AG10803 (cell line): ENCODE measurements at places on chromosomes 3 and 15.
A peak's percentile ranks its signal among the peaks of the same experiment; 100 is the strongest.

GRCh38 chr3:108008931-108009639, 81.7 kb downstream of the CD47 start:
- DNase-seq: peak; percentile 84

- DNase-seq: peak; percentile 21
These were observed 48.8 kb downstream of the EPHA6 start for GRCh38 chr3:96863129-96863740.

DNA sequence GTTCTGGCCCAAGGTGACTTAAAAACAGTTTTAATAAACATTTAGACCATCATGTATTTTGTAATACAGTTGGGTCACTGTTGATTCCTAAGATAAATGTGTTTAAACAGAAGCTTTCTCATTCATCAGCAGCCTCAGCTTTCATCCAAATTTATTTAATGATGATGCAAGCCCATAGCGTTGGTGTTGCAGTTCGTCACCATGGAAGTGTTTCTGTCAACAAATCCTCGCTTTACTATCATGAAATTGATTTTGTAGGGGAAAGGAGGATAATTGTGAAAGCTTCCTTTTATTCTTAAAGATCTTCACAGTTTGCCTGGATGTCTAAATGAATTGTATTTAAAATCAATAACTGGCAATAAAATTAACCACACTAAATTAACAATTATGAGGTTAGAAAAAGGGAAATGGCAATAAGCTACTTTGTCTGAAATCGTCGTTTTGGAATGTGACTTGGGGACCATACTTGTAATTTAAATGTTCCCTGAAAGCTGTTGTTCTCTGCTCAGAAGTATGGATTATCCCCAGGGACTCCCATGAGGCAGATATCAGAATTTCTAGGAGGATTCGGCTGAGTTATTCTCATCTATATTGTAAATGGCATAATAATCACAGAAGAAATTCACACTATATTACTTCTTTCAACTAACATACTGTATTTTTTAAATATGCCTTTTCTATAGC, 29.0 kb downstream of the CMSS1 start:
- peak; percentile 90 for DNase-seq

- no peak for DNase-seq
These were observed 48.5 kb downstream of the RLBP1 start for GRCh38 chr15:89172921-89173320.

DNA sequence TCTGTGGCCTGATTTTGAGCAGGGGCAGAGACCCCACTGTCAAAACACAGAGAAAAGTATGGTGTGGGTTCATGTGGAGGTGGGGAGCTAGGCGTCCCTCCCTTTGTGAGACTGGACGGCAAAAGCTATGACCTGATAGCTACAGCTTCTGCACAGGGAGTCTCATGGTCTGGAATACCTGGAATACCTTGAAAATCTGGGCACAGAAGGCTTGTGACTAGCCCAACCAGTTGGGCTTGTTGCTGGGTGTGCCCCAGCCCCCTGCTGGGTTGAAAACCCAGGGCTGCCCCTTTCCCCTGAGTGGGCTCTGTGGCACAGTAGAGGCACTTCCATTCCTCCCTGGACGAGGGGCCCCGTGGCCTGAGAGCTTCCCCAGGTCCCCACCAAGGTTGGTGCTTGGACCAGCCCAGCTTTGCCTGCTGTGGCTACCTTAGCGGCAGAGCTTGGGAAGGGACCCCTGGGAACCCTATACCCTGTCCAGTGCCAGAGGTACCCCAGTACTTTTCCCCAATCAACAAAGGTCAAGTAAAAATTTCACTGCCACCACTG, 37.3 kb downstream of the SLC2A2 start:
- no peak for DNase-seq

- DNase-seq: no peak
These were observed 12.5 kb downstream of the DOCK3 start for GRCh38 chr3:50687127-50687751.

- no peak for DNase-seq
These were observed 1345.0 kb downstream of the NSUN3 start for GRCh38 chr3:95407709-95408463.

- peak; percentile 73 for DNase-seq
These were observed 6.7 kb downstream of the CA12 start for GRCh38 chr15:63374686-63375520.

DNA sequence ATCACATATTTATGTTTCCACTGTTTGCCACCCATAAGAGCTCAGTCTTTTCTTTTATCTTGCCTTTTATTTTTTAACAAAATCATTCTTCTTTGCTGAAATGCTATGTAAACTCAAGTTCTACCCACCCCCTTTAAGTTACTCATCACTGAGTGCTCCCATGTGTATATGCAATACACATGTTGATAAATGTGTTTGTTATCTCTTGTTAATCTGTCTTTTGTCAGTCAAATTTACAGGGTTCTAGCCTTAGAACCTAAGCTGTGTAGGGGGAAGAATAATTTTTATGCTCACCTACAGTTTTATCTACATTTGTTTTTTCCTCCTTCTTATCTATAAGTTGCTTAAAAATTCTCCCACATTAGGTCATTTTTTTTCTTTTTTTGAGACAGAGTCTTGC, 1195.9 kb downstream of the ROBO2 start:
- no peak for DNase-seq

DNA sequence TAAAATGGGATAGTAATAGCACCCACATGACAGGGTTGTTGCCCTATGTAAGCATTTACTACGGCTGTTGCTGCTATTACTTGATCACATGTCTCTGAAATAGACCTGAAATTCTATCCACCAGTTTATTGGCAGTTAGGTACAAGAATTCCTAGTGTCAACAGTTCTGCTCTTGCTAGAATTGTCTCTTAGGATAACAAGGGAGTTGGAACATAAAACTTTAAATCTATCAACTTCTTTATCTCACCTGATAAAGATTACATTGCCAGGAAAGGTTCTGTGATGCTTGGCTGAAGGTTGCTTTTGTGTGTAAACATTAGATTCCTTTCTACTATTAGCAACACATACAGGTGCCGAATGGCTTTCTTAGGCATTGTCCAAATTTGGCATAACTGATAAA, 38.7 kb downstream of the ATP13A4 start:
- no peak for DNase-seq

DNA sequence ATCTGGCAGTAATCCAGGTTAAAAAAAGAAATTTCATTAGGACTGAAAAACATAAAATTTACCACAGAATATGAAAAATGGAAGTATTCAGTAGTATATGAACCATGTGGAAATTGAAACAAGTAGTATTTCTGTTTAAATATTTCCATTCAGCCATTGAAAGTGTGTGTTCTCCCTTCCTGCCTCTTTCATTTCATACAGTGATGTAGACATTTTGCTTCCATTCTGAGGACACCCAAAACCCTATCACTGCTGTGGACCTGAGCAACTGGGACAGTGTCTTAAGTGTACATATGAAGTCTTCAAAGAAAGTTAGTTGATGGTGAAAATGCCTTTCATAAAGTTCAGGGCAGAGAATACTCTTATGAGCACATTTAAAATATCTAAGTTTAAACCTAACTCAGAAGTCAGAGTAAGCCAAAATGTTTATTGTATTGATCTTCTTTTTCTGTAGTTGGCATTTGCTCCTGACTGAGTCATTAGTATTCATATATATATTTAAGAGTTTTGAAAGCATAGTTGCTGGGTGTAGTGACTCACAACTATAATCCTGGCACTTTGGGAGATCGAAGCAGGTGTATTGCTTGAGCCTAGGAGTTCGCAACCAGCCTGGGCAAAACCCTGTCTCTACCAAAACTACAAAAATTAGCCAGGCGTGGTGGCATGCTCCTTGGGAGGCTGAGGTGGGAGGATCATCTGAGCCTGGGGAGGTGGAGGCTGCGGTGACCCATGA, 198.8 kb downstream of the KLHL25 start:
- no peak for DNase-seq

- no peak for DNase-seq
These were observed 29.9 kb upstream of the ZKSCAN7 start for GRCh38 chr3:44525060-44525459.

DNA sequence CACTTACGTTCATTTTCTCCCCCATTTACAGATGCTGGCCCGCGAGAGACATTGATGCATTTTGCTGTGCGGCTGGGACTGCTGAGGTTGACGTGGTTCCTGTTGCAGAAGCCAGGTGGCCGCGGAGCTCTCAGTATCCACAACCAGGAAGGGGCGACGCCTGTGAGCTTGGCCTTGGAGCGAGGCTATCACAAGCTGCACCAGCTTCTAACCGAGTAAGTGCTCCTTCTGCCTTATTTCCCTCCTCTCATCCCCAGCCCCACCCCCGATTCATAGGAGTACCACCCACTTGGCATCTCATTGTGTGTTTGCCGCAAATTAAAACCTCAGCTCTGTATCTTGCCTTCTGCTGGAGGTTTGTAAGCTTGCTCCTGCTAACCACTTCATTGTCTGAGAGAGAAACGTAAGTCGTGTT, 163.3 kb downstream of the AKAP13 start:
- no peak for DNase-seq

DNA sequence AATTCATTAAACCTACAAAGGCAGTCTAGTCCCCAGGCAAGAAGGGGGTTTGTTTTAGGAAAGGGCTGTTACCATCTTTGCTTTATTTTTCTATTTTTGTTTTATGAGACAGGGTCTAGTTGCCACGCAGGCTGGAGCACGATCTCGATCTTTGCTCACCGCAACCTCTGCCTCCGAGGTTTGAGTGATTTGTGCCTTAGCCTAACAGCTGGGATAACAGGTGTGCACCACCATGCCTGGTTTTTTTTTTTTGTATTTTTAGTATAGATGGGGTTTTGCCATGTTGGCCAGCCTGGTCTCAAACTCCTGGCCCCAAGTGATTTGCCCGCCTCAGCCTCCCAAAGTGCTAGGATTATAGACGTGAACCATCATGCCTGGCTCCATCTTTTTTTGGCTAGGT, 4.9 kb downstream of the HIGD1A start:
- DNase-seq: no peak

- DNase-seq: no peak
These were observed 7.3 kb upstream of the MINDY4B start for GRCh38 chr3:150912501-150912900.

DNA sequence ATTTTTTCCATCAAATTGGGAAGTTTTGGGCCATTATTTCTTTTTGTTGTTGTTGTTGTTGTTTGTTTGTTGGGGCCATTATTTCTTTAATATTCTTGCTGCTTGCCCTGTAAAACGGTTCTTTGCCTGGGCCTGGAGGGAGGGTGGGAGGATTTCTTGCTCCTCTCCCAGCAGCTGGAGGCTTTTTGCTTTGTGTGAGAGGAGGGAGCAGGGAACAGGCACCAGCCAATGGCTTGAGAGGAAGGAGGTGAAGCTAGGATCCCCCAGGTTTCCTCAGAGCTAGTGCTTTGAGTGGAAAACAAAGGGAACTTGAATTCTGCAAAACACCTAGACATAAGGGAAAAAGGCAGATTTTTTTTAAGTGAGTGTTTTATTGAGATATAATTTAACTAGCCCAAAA, 61.2 kb upstream of the DNAJC19 start:
- no peak for DNase-seq

- peak; percentile 64 for DNase-seq
These were observed 117.4 kb downstream of the ATG7 start for GRCh38 chr3:11389386-11390268.

- peak; percentile 50 for DNase-seq
These were observed 482.8 kb upstream of the NAALADL2 start for GRCh38 chr3:174376346-174376745.

- DNase-seq: no peak
These were observed 274.9 kb upstream of the RARB start for GRCh38 chr3:25153136-25153535.

GRCh38 chr3:18425641-18426257, 610 bp upstream of the SATB1 start:
- no peak for DNase-seq

GRCh38 chr15:25372298-25372697, 66.5 kb downstream of the UBE3A start:
- no peak for DNase-seq

DNA sequence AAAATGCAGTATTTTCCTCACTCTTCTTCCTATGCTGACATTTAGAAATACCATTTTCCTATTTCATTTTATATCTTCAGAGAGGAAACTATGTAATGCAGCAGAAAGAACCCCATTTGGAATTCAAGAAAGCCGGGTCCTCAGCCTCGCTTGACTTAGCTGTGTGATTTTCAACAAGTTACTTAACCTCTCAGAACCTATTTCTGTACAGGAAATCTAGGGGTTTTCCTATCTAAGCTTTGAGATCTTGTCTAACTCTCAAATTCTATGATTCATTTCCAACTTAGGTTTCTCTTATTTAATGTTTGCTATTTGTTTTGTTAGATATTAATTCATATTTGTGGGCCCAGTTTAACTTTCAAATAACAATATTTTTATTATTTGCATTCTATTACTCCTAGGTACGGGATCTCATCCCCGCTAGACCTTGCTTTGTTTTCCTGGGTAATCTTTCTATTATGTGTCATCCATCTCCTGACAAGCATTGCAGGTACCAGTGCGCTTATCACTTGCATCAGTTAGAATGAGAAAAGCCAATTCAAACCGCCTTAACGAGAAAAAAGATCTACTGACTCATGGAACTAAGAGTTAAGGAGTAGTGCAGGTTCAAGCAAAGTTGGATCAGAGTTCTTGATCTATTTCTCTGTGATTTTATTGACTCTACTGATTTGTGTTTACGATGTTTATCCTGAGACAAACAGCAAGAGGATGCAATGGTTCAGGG, 70.6 kb upstream of the BHLHE40 start:
- DNase-seq: no peak

- no peak for DNase-seq
These were observed 299 bp downstream of the PAQR9 start for GRCh38 chr3:142963234-142963515.

DNA sequence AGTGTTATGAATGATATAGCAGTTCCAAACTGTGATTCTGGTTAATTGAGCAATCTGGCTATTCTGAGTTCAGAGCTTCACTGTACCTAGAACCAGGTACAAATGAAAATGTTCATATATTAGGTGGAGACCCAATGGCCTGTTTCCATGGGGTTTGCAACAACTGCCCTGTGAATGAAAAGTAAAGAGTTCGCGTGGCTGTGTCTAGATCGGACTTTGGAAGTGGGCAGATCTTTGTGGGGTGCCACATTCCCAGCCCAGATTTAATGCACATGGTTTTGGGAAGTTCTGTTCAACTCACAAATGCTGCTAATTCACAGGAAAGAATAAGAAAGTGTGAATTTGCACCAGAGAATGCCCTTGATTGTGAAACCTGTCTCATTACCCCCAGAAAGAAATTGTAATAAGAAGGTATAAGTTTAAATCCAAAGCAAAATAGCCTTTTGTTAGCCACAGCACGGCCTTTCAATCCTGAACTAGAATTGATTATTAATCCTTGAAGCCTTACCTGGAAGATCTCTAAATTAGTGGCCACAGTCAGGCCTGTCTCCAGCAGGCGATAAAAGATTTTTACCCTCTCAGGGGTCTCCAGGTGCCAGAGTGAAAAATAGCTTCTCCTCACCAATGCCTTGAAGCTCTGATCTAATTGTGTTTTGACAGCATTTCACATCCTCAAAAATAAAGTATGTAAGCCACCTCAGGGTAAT, 22.6 kb downstream of the WHAMM start:
- no peak for DNase-seq
